ENCODE measurements at places on chromosomes 3 and 15.

- no peak for DNase-seq
These were observed 5.8 kb upstream of the DBR1 start for GRCh38 chr3:138180375-138181029.

DNA sequence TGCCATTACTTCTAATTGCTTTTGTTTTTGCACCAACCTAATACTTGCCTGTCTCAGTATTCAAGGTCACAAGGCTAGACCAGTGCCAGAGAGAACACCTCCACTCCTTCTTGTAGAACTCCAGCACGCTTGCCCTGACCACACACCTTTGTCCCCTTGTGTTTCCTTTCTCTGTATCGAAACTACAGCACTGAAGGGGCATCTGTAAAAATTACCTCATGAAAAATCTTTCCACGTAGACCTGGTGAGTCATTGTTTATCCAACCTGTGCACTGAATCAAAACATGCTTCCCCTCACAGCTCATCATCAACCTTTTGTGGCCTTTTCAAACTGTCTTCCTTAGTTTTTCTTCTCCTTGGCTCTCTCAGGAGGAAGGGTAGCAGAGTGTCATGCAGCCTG lies 259.5 kb downstream of the THRB start:
- no peak for DNase-seq

GRCh38 chr3:104132566-104133403 lies 1233.9 kb upstream of the ALCAM start:
- DNase-seq = no peak

DNA sequence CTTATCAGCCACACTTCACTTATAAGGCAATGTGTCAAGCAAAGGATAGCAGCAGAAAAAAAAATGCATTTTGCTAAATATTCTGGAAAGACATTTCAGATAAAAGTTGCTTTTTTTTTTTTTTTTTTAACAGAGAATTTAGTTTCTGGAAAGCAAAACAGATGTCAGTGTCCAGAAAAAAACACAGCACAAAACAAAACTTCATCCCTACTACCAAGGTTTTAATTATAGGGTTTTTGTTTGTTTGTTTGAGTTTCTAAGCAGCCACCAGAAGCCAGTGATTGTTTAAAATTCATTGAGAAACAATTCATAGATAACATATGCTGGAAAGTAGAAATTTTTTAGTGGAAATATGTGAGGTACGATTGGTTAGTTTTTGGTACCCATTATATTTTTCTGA lies 1202.7 kb downstream of the OTOL1 start:
- DNase-seq = no peak

DNA sequence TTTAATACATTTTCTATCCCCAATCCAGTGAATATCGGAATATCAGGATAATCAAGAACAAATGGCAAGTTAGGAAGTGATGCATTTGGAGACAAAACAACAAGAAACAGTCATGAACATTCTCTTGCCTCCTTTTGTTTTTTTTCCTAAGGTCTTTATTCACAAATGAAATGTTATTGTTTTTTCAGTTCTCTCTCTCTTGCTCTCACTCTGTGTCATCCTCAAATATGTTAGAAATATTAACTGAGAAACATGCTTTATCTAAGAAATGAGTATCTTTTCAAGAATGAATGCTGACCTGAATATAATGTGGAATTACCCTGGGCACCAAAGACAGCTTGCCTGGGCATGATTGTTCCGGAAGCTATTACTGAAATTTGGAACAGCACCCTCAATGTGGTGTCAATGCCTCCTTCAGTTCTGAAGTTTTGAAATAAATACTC lies 51.3 kb downstream of the RBMS3 start:
- DNase-seq = no peak

DNA sequence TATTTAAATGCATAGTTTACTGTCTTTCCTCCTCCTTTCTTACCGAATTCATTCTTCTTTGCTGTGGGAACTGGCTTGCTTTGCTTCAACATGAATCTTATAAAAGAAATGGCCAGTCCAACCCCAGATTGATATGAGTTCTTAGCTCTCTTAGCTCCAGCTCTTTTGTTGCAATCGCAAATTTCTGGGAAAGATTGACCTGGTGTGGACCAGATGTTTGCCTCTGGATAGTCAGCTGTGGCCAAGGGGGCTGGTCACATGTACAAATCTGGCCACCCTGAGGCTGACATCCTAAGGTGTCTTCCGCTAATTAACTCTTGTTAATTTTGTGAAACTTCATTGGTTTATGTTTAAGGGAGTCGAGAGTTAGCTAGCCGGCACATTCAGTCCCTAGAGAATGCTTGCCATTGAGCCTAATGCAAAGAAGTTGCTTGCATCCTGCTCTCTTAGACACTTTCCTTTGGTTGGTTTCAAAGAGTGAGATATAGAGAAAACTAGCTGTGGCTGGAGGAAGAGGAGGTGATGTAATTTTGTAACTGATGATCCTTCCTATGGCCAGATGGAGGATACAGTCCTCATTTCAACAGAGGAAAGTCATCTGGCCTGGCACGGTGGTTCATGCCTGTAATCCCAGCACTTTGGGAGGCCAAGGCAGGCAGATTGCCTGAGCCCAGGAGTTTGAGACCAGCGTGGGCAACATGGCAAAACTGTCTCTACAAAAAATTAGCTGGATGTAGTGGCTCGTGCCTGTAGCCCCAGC lies 162.4 kb downstream of the ADAMTSL3 start:
- no peak for DNase-seq

- no peak for DNase-seq
These were observed 12.4 kb upstream of the ZNF770 start for GRCh38 chr15:35000511-35000910.

- DNase-seq = no peak
These were observed 146.6 kb upstream of the PEX5L start for GRCh38 chr3:180183346-180183745.

GRCh38 chr3:139674571-139675260 lies 3.1 kb downstream of the NMNAT3 start:
- no peak for DNase-seq

- DNase-seq = no peak
These were observed 167.9 kb downstream of the GREM1 start for GRCh38 chr15:32885713-32886112.

DNA sequence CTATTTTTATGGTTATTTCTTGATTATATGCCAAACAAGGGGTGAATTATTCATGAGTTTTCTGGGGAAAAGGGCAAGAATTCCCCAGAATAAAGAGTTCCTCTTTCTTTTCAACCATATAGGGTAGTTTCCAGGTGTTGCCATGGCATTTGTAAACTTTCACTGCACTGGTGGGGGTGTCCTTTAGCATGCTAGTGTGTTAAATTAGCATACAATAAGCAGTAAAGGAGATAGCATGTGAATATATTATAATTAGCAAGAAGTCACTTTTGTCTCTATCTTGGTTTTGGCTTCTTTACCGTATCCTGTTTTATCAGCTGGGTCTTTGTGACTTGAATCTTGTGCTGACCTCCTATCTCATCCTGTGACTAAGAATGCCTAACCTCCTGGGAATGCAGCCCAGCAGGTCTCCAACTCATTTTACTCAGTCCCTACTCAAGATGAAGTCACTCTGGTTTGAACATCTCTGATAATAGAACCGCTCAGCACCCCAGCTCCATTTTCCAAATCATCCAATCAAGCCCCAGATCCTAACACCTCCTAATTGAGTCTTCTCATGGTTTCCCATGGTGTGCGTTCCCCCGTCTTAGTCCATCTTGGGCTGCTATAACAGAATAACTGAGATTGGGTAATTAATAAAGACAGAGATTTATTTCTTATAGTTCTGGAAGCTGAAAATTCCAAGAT lies 3.4 kb upstream of the SELENOT start:
- no peak for DNase-seq

DNA sequence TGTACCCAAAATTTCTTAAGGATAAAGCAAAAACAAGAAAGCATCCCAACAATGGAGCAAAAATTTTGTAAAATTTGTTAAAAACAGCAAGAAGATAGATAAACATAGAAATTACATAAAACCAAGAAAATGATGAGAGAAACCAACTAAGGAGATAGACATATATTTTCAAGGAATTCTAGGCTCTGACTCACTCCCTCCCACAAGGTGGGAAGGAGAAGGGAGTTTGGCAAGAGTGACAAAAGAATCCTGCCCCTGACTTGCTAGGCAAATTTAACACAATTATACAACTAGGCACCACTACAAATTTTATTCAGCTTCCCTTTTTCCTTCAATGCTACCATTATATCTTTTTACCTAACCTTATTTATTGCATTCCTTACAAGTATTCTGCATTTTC lies 70.9 kb downstream of the MYO9A start:
- no peak for DNase-seq

- no peak for DNase-seq
These were observed 17.9 kb downstream of the DNAH1 start for GRCh38 chr3:52333869-52334557.

DNA sequence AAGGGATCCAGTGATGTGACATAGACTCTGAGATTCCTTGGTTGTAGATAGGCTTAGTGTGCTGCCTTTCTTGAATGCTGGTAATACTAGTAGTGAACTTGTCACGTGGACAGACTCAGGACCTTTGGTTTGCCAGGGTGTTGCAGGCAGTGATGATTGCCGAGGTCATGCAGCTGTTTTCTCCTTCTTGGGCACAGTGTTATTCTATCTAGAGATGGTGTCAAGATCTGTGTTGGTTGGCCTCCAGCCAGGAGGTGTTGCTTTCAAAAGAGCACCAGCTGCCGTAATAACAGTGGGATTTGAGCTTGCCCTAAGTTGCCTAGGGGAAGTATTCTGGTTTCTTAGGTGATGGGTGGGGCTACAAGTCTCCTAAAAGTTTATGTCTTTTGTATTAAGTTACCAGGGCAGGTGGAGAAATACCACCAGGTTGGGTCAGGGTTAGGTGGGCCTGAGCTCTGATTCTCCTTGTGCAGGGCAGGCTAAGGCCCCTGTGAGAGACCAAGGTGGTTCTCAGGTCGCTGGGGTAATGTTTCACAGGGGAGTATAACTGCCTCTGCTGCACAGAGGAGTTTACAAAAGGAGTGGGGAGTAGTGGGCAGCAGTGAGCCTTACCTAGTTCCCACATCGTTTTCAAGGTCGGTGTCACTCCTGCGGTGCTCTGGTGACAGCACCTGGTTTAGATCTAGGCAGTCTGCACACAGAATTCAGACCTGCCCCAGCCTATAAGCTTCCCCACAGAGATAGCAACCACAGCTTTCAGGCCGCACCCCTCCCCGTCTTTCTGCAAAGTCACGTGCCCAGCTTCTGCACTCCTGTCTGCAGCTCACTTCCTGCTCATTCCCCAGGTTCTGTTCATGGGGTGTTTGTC lies 350.3 kb downstream of the DOCK3 start:
- no peak for DNase-seq

GRCh38 chr3:195221876-195222617 lies 48.9 kb downstream of the XXYLT1 start:
- no peak for DNase-seq

GRCh38 chr3:110579840-110580550 lies 491.6 kb upstream of the NECTIN3 start:
- DNase-seq = no peak

GRCh38 chr3:143442814-143443447 lies 323.4 kb downstream of the CHST2 start:
- no peak for DNase-seq

GRCh38 chr3:4222574-4223175 lies 80.5 kb upstream of the SETMAR start:
- DNase-seq = no peak

GRCh38 chr3:173037840-173038483 lies 103.1 kb downstream of the SPATA16 start:
- DNase-seq = no peak

GRCh38 chr15:63736287-63736686 lies 97.5 kb downstream of the HERC1 start:
- no peak for DNase-seq

DNA sequence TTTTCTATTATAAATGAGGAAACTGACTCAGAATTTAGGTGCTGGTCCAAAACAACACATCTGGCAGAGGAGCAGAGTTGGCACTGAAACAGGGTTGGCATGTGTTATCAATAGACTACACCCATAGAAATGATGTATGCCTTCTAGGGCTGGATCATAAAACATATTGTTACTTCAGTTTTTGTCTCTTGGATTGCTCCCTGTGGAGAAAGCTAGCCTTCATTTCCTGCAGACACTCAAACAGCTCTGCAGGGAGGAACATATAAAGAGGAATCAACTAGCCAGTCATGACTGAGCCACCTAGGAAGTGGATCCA lies 507 bp upstream of the MRPL3 start:
- DNase-seq = no peak
